ENCODE measurements at places on chromosomes 16 and 17.

- no peak for DNase-seq
These were observed 14.8 kb upstream of the POLR3E start for GRCh38 chr16:22282254-22282892.

DNA sequence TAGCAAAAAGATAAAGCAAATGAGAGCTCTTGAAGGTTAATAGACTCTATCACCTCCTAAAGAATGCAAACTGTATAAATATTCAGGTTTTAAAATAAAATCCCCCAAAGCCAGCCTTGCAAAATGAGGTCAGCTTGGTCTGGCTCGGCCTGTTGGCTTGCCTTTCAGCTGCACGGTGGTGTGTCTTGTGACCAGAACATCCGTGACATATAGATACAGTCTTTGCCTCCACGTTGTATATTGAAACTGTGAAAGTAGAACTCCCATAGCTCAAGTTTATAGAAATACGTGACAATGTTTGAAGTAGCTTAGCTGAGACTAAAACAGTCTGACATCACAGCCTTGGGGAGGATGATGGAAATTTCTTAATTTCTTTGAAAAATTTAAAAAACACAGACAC, 236.6 kb upstream of the MYOCD start:
- DNase-seq: no peak

DNA sequence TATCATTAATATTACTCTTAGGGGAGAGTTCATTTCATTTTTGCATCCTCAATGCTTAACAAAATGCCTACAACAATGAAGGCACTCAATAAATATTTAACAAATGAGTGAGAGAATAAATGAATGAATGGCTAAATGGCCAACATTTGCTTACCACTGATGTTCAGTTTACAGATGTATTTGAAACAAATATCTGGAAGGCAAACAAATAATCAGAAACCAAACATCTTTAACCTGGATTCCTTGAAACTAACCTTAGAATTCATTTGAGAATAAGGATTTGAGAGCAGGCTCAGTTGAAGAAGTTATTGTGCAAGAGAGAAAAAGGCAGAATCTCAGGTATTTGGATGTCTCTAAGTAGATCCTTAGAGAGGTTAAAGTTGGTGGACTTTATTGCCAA, 8.4 kb downstream of the NACA2 start:
- DNase-seq: no peak

DNA sequence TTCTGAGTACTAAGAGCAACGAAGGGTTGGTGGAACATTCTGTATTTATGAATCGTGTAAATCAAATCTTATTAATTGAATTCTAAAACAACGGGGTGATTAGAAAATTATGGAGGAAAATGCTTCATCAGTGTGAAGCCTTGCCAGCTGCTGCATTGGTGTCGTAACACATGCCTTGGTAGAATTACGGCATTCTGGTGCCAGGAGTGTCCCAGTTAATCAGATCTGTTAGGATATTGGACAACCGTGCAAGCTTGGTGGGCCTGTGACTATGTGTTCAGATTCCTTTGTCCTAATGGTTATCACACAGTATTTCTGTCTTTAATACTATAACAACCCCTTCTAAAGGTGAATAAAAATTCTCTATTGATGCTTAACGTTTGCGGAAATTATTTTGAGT, 44.2 kb upstream of the TANC2 start:
- no peak for DNase-seq

- no peak for DNase-seq
These were observed 36.6 kb downstream of the ARHGAP23 start for GRCh38 chr17:38464723-38465390.

DNA sequence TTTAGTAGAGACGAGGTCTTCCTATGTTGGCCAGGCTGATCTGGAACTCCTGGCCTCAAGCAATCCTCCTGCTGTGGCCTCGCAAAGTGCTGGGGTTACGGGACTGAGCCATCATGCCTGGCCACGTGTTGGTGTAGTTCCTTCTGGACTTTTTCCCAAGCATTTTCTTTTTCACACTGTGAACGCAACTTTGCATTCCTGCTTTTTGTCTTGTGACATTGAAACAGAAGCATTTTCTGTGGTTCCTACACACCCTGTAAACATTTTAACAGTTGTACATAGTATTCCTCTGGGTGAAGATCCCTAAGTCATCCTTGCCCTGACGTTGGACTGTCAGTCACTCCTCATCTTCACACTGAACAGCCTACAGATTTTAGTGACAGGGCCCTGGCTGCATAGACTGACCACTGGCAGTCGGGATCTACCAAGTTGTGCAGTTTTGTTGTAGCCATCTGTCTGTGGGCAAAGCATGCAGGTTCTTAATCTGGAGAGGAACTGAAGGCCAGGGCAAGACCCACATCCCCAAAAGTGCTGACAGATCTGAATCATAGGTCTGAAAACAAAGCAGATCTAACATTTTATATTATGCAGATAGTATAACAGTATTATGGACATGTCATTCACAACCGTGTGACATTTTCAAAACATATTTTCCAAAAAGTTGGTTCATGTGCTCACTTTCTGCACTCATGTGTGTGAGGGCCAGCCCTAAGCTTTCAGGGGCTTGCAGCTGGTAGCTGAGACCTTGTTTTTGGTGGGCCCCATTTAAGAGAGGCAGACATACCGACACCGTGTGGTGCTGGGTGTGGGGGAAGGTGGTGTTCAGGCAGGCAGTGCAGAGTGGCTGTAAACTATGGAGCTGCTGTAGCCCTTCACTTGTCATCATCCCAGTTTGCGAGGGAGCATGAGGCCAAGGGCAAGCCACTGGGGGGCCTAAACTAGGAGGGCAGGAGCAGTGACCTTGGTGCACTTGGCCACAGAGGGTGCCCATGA, 59.9 kb downstream of the EPN2 start:
- no peak for DNase-seq

GRCh38 chr16:78045865-78046581, 23.7 kb downstream of the CLEC3A start:
- DNase-seq: peak; percentile 2

GRCh38 chr17:79294459-79295071, 219.9 kb downstream of the ENGASE start:
- peak; percentile 9 for DNase-seq

GRCh38 chr17:46943501-46944393, 20.8 kb downstream of the GOSR2 start:
- no peak for DNase-seq

GRCh38 chr16:87317750-87318644, 805 bp upstream of the C16orf95 start:
- no peak for DNase-seq

DNA sequence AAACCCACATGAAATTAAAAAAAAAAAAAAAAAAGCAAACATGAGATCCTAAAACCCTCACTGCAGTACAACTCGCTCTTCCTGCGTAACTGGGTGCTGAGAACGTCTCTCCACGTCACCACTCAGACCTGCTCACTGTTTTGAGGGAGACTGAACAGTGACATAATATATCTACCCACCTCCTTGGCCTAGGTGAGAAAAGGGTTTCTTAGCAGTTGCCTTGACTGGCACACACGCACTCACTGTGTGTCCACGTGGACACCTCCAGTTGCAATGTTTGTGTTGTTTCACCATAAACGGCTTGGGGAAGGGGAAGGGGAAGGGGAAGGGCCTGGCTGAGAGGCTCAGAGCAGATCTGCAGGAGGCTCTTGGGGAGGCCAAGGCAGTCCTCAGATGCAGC, 32.0 kb downstream of the FANCA start:
- DNase-seq: no peak

GRCh38 chr16:86909359-86910160, 331.2 kb downstream of the FOXL1 start:
- DNase-seq: no peak

GRCh38 chr17:16462070-16462864, 29.7 kb downstream of the LRRC75A start:
- DNase-seq: no peak

DNA sequence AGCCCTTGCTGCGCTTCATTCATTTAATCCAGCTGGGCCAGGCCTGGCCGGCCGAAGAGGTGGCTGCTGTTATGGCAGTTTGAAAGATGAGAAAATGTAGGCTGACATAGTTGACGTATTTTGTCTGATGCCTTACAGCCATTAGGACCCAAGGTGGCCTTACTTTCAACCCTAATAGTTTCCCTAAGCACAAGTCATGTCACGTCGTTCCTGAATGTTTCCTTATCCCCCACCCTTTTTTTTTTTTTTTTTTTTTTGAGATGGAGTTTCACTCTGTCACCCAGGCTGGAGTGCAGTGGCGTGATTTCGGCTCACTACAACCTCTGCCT, 307 bp upstream of the GOT2 start:
- no peak for DNase-seq

DNA sequence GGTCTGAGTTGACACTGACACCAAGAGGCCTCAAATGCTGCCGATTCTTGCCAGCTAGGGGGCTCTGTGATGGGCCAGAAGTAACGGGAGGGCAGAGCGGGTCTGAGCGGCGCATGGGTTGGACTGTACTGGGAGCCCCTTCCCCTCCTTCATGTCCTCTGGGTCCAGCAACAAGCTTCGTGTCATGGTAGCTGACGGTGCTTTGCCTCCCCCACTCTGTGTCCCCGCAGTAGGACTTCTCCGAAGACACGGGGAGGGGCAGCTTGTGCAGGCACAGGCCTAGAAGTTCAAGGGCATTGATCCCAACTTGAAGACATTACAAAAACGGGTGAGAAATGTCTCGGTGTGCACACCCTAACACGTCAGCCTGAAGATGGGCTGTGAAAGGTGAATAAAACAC, 39.8 kb upstream of the DNAH17 start:
- no peak for DNase-seq

DNA sequence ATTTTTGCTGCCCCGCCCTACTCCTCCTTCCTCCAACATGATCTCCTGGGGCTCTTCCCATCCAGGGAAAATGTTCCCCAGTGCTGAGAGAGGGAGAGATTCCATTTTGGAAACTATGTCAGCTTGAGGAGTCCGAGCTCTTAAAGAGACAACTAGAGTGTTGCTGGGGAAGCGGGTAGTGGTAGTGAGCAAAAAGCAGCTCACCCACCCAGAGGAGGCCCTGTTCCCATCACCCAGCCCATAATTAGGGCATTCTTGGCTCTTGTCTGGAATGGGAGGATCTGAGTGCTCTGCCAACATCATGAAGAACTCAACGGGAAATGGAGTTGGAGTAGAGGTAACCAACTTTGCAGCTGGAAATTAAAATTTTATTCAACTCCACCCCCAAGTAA, 9.1 kb upstream of the MSL1 start:
- no peak for DNase-seq

GRCh38 chr16:3281222-3281820, 2.0 kb upstream of the ZNF263 start:
- DNase-seq: no peak

- no peak for DNase-seq
These were observed 800 bp downstream of the COX4I1 start for GRCh38 chr16:85800321-85800669.

DNA sequence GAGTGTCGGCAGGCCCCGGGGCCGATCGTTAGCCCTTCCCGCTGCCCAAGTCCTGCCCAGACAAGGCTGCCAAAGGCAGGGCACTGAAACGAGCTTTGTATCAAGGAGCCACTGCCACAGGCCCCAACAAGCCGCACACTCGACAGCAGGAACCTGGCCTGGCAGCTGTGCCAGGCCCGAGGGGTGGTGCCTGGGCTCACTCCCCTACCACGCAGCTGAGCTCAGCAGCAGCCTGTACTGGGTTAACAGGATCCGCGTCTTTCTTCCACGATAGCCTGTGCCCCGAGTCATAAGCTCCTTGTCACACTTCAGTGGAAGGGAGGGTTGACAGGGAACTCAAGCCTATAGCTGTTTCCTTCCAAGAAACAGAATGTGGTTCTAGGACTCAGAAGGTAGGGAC, 87.9 kb downstream of the ABR start:
- DNase-seq: no peak

DNA sequence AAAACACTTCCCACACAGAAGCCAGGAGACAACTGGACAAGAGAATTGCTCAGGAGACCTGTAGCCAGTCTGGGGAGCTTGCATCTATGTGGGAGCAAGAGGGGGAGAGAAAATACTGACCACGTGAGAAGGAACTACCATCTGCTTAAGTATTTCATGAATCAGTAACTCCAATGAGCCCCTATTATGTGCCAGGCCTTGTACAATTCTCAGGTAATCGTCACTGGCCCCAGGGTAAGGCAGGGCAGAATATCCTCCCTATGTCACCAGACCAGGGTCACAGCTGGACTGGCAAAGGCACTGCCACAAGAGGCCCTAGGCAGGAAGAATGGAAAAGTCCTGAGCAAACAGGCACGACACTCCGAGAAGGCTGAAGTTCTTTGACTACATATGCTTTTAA, 25.9 kb downstream of the USP7 start:
- DNase-seq: no peak

GRCh38 chr16:87057211-87057881, 259.8 kb downstream of the C16orf95 start:
- no peak for DNase-seq

DNA sequence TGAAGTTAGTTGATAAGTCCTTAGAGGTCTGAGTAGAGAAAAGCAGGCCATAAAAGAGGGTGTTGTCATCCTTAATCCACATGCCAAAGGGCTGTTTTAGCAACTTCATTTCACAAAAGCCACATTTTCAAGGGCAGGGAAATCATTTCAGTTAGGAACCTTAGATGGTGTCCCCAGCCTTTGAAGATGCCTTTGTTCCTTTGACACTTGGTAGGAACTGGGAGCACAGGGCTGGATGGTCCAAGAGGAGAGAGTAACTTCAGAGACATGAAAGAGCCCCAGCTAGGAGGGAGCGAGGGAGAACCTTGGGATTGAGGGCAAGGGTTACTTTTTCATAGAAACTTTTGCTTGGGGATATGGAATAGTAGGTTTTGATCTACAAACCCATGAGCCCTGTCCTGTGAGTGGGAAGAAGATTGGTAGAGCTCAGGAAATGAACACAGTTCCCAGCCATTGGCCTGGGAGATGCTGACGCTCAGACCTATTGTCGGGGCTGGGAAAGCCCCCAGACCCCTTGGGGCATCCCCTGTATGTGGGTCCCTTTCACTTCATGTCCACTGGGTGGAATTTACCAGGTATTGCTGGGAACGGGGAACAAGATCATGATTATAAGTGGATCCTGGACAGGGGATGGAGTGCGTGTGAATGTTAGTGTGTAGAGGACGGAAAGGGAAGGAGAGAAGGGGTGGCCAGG, 18.9 kb downstream of the MSI2 start:
- DNase-seq: no peak

- no peak for DNase-seq
These were observed 1990.3 kb downstream of the TP53TG3F start for GRCh38 chr16:35449663-35450062.

DNA sequence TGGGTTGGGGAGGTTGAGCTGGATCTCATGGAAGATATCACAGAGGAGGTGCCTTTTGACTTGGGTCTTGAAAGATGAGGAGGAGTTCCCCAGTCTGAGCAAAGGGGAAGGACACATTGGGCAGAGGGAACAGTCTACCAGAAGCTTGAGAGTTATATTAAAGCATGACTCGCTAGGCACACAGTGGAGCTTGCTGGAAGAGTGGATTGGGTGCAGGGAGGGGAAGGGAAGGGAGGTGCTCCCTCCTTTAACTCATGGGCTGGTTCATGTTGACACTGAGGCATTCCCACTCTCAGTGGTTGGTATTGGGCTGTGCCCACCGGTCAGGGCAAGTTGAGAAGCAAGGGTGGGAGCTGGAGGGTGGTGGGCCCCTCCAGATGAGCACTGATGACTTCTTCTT, 5.9 kb downstream of the TMEM98 start:
- no peak for DNase-seq
